ENCODE measurements at places on chromosomes 11 and 22.
A peak's percentile ranks its signal among the peaks of the same experiment; 100 is the strongest.

GRCh38 chr11:83827940-83828554 is 541.9 kb upstream of the CCDC90B start:
- no peak for DNase-seq

- DNase-seq = no peak
These were observed 57.4 kb downstream of the LINC01488 start for GRCh38 chr11:69538854-69539253.

DNA sequence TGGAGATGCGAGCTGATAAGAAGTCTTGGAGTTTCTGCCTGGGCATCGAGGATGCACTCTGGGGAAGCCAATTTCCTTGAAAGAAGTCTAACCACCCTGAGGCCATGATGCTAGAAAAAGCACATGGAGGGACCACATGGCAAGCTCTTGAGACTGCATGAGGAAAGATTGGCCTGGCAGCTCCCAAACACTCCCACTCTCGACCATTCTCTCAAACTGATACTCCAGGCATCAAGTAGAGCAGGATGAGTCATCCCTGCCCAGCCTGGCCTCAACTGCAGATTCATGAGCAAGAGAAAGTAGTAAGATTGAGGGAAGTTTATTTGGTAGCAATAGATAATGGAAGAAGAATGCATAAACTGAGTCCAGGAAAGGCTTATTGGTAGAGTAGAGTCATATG is 194.3 kb downstream of the KIF18A start:
- DNase-seq = no peak

GRCh38 chr11:67498544-67498972 is 6.6 kb downstream of the PITPNM1 start:
- no peak for DNase-seq

- no peak for DNase-seq
These were observed 114.3 kb downstream of the INSC start for GRCh38 chr11:15229069-15229468.

- peak; percentile 67 for DNase-seq
These were observed 48.2 kb upstream of the CCDC134 start for GRCh38 chr22:41752011-41752970.

DNA sequence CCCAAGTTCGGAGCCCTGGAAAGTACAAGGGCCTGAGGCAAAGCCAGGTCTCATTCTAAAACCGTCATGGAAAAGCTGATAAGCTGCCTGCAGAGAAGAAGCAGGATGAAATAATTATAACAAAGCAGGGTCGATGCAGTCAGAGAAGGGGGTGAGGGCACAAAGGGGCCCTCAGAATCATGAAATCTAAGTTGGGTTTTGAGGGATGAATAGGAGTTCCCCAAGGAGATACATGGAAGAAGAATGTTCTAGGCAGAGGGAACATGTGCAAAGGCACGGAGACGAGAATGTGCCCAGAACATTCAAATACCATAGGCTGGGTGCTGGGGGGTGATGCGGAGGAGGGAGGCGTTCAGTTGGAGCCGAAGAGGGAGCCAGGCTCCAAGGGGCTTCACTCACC is 25.0 kb downstream of the IGLL1 start:
- no peak for DNase-seq

DNA sequence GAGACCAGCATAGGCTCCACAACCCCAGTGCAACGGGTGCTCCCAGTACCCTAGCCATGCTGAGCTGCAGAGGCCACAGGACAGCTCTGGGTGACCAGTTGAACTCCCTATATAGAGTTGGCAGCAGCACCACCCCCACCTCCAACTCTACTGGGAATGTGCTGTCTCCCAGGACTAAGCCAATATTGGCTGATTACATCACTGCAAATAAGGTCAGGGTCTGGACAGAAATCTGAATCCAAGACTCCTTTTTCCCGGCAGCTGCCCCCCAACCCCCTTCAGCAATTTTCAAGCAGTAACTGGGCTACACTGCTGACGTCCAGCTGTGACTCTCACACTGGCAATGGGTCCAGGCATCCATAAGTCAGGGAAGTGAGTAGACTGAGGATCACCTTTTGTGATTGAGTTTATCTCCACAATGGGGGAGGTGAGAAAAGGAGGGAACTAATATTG is at the start of gene HPX:
Gene HPX (minus strand): TSS at position 82 of the 453 bp plus-strand sequence. CDS start 24 bp downstream, at position 58.
- no peak for DNase-seq

- DNase-seq = no peak
These were observed 279.9 kb upstream of the B3GAT1 start for GRCh38 chr11:134691985-134692384.

- no peak for DNase-seq
These were observed 220.5 kb upstream of the B3GAT1 start for GRCh38 chr11:134632347-134633119.

DNA sequence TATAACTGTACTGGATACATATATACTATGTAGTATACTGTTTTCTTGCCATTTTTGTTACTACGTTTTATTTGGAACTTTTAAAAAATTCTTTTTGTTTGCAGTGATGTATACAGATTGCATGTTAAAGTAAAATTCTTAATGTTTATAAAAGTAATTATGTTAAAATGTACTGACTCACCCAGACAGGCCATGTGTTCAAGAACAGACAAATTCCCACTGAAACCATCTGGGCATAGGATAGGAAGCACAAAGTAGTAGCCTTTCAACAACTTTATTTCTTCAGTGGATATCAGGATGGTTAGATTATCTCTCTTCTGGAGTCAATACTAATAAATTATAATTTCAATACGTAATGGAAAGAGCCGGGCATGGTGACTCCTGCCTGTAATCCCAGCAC is 19.8 kb downstream of the PRMT3 start:
- no peak for DNase-seq

GRCh38 chr11:105867742-105868141 is 154.3 kb downstream of the MSANTD4 start:
- no peak for DNase-seq

- DNase-seq = no peak
These were observed 43.9 kb upstream of the LMO2 start for GRCh38 chr11:33935461-33936456.

- no peak for DNase-seq
These were observed 117.3 kb downstream of the CEP164 start for GRCh38 chr11:117444711-117445658.

GRCh38 chr11:68371171-68372041 is 59.0 kb downstream of the LRP5 start:
- DNase-seq = peak; percentile 67
